ENCODE measurements at places on chromosomes 6 and 20.

DNA sequence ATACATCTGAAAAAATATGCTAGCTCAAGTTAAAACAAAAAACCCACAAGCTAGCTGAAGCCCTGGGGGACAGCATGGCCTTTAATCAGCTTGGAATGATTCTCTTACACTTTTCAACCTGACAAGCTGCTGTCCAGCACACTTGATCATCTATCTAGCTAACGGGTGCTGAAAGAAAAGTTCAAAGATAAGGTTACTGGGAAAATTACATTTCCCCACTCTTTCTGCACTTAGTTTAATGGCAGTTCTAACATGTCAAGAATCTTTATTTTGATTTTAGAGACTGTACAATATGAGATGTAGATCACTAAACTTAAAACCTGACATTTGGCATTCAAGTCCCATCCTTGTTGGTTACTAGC is 53.4 kb downstream of the STK4 start:
- DNase-seq, result no peak

- no peak for DNase-seq
These were observed 461.3 kb downstream of the KIF16B start for GRCh38 chr20:16111852-16112412.

DNA sequence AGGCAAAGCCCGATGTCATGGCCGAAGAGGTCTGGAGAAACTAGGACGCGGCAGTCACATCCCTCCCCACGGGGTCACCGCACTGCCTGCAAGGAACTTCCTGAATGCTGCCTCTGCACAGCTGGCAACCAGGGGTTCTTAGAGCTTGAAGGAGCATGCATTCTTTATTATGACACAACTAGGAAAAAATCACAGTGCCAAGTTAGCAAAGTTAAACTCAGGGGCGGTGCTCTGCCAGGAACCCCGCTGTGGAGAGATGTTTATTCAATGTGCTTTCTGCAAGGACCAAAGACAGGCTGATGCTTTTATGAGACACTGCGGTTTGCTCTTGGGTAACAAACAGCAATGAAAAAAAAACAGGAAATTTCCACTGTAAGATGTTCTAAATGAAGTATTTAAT is 287.3 kb upstream of the FOXQ1 start:
- DNase-seq, result no peak

- no peak for DNase-seq
These were observed 2.3 kb downstream of the BMP6 start for GRCh38 chr6:7727946-7728854.

DNA sequence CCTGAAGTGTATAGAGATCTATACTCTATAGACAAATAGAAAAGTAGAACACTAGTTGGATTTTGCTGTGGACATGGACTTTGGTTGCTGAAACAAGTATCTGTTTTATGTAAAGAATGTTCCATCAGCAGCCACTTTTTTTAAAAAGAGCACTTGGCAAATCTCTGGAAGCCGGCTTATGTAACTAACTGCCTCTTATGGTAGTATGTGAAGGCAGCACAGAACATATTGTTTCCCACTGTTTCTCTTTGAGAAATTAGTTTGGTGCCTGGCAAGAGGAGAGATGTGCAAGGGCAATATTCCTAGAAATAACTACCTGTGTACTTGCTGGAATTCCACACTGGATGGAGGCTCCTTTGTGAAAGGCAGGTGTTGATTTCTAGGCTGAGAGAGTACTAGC is 242.3 kb upstream of the PREP start:
- DNase-seq, result no peak

All from ovary (tissue), 10 donors.